ENCODE measurements at places on chromosomes 5 and 9. TPM values are rescaled to one million over a fixed set of nuclear protein-coding genes. Genes with fewer than 3 reads are reported as not detected.
A peak's percentile ranks its signal among the peaks of the same experiment; 100 is the strongest.

DNA sequence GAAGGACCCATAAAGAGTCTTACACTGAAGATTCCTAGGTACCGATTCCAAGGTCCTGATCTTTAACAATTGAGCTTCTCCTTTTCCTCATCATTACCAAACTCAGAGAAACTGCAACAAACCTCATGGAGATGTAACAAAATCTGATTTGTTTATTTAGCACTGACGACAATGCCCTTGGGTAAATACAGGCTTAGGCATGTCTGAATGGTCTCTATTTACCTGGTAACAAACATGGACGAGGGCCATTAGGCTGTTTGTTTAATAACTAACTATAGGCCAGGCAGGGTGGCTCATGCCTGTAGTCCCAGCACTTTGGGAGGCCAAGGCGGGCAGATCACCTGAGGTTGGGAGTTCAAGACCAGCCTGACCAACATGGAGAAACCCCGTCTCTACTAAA lies 333.3 kb downstream of the AGTPBP1 start:
- no peak for DNase-seq

GRCh38 chr9:101495810-101496209 lies 37.8 kb upstream of the RNF20 start:
- peak; percentile 14 for DNase-seq

The RASGRF2 gene
- polyA plus RNA-seq, result 0.89 TPM

DNA sequence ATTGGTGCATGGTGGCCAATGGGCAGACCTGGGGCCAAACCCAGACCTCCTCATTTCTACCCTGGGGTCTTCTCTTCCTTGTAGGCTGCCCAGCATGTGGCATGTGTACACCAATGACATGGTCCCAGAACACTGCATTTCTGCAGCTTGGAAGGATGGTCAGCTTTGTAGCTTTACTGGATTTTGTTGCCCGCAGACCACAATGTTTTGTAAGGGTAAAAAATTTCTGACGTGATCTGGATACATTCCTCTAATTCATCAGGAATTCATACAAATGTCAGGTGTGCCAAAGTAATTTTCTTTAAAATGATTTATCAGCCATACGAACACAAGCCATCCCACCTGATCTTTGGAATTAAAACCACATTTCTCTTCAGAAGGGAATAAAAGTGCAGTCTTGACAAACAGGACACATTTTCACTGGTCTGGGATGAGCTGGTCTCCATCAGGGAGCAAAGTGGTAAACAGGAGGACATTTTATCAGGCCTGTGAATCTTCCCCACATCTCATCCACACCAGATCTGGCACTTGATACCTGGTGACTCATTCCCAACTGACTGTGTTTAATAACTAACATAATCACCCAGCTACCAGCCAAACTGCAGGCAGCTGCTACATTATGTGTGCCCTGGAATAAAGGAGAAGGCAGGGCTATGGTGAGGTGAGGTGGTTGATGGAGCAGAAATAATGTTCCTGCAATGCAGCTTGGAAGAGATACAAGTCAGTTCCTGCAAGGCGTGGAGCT lies 103.9 kb downstream of the SPOCK1 start:
- no peak for DNase-seq

The HIGD2A gene
- polyA plus RNA-seq, result 160 TPM

GRCh38 chr5:132771503-132771998 lies 5.5 kb downstream of the SEPTIN8 start:
- no peak for DNase-seq

DNA sequence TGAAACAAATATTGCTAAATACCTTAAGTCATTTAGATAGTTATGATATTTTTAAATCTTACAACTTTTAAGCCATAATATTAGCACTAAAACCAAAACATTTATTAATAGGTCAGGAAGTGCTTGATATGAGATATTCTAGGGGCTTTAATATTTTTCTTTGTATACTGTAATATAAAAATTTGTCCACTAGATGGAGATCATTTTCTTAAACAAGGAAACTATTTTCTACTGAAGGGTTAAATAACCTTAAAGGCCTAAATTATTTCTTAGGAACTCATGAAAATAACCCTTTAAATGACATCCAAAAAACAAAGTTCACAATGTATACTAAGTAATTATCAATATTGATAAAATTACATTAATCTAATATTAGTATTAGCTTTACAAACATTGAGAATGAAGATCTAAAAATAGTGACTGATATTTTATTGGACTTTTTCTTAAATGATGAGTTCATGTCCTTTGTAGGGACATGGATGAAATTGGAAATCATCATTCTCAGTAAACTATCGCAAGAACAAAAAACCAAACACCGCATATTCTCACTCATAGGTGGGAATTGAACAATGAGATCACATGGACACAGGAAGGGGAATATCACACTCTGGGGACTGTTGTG lies 635.7 kb downstream of the RAB3C start:
- no peak for DNase-seq
